ENCODE measurements at places on chromosomes 12 and 14. TPM values are rescaled to one million over a fixed set of nuclear protein-coding genes. Genes with fewer than 3 reads are reported as not detected.
A peak's percentile ranks its signal among the peaks of the same experiment; 100 is the strongest.

- peak overlapping the region; percentile 85 for H3K4me3 ChIP-seq
- peaks cover 10% of the 10 kb centered on the region for H3K4me1 ChIP-seq
- no peak for DNase-seq
- peaks cover 52% of the 10 kb centered on the region for H3K27me3 ChIP-seq
- no peak overlapping the region for H3K27ac ChIP-seq
These were observed 916 bp upstream of the PAWR start for GRCh38 chr12:79691511-79692248.

GRCh38 chr12:101243074-101243473, 33.0 kb upstream of the SLC5A8 start:
- no peak for DNase-seq
- no peak overlapping the region for H3K4me3 ChIP-seq
- H3K4me1 ChIP-seq: no peaks in the 10 kb centered on the region
- H3K27me3 ChIP-seq: no peaks in the 10 kb centered on the region
- H3K36me3 ChIP-seq: no peaks in the 10 kb centered on the region

DNA sequence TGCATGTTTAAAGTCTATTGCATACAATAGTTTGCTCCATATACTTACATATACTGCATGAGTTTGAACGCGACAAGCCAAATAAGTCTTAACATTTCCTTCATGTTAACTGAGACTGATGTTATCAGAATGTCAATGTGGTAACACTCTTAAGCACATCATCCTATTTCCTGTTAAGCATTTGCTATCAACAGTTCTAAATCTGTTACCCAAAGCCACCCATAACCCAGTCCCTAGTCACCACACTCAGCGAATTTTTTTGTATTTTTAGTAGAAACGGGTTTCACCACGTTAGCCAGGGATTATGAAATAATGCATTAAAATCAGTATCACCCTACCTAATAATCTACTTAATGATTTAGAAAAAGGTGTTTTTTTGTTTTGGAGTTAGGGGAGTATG, 39.4 kb downstream of the HNRNPC start:
- peaks cover 57% of the 10 kb centered on the region for H3K4me1 ChIP-seq
- no peaks in the 10 kb centered on the region for H3K27me3 ChIP-seq
- peak overlapping the region; percentile 74 for H3K27ac ChIP-seq
- no peak for DNase-seq

- no peaks in the 10 kb centered on the region for H3K36me3 ChIP-seq
- peaks cover under 1% of the 10 kb centered on the region for H3K27me3 ChIP-seq
- H3K27ac ChIP-seq: no peak overlapping the region
- no peak overlapping the region for H3K4me3 ChIP-seq
- DNase-seq: no peak
These were observed 39.8 kb downstream of the GPR135 start for GRCh38 chr14:59425322-59425935.

The TAS2R19 gene
- 3.6 TPM for total RNA-seq

The IFNG-AS1 gene
- 0.41 TPM for total RNA-seq

The PTCSC3 gene
- total RNA-seq: not detected

The STYK1 gene
- total RNA-seq: not detected

The MMP19 gene
- total RNA-seq: not detected

The TTC9 gene
- 6.6 TPM for total RNA-seq

Measured in activated T-helper 1 cell treated with anti-CD3 and anti-CD28 coated beads, Interleukin-12 subunit alpha, Interleukin-12 subunit beta, Interleukin-2, Interleukin-4 antibody, amounts not matched to agents 30 ng/mL and 10 ng/mL and 1 ng/mL, durations not matched to agents 14 hours and 24 hours and 36 hours (primary cell).